Chondrocyte (in vitro differentiated cells): ENCODE measurements at places on chromosomes 4 and X. TPM values are rescaled to one million over a fixed set of nuclear protein-coding genes. Genes with fewer than 3 reads are reported as not detected.

NLRP2B gene
- total RNA-seq, result not detected in 3 replicates

EREG gene
- total RNA-seq, result not detected in 3 replicates

GRCh38 chr4:40749717-40750460, at the start of gene NSUN7:
Gene NSUN7 (plus strand): TSS chr4:40749955. CDS start chr4:40750694, 739 bp downstream.
- peak within 1 kb of the TSS; percentile 81 for H3K4me3 ChIP-seq
- peaks cover 14% of the 10 kb centered on the region for H3K4me1 ChIP-seq
- H3K27ac ChIP-seq, result peak within 1 kb of the TSS; percentile 80
- H3K36me3 ChIP-seq, result peaks cover 2% of the 10 kb centered on the region
- DNase-seq, result peak; percentile 92

DNA sequence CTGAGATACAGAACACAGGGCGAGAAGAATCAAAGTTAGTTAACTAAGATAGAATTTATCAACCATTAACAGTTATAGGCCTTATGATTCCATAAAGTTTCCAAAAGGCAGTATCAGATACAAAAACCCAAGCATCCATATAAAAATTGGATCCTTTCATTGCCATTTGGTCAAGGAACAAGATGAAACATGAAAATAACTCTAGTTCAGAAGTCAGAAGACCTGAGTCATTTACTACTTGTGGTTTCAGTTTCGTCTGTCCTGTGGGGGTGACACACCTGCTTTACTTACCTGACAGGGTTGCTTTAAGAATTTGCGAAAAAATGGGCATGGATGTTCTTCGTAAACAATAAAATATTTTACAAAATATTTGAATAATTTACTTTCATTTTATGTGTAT, 130.8 kb downstream of the ANAPC10 start:
- peaks cover 3% of the 10 kb centered on the region for H3K36me3 ChIP-seq
- no peak overlapping the region for H3K27ac ChIP-seq
- no peak for DNase-seq
- H3K27me3 ChIP-seq, result no peaks in the 10 kb centered on the region

- H3K27ac ChIP-seq, result no peak overlapping the region
- DNase-seq, result no peak
- peaks cover 14% of the 10 kb centered on the region for H3K36me3 ChIP-seq
- peaks cover 9% of the 10 kb centered on the region for H3K4me1 ChIP-seq
- H3K4me3 ChIP-seq, result no peak overlapping the region
Observed at GRCh38 chr4:156734965-156735895, 236.4 kb downstream of the PDGFC start.

DNA sequence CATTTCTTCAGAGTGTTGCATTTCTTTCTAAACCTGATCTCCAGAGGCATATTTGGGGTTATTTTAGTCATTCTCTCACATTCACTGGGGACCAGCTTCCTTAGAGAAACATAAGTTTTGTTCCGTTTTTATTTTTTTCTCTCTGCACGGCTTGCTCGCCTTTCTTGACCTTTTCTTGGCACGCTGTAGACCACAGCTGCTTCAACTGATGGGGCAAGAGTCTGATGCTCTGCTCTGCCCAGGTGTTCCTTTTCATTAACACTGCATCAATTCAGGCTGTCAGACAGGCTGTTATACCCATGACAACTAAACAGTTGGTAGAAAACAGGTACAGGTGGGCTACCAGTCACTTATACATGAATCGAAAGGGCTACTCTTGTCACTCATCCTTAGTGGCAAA, 682.2 kb upstream of the DIAPH2 start:
- no peaks in the 10 kb centered on the region for H3K36me3 ChIP-seq
- peaks cover 15% of the 10 kb centered on the region for H3K4me1 ChIP-seq
- H3K27me3 ChIP-seq, result no peaks in the 10 kb centered on the region
- no peak overlapping the region for H3K4me3 ChIP-seq
